ENCODE measurements at places on chromosomes 1 and 21.

- DNase-seq: no peak
Measured at GRCh38 chr1:245600658-245601057, 445.9 kb downstream of the KIF26B start.

- no peak for DNase-seq
Measured at GRCh38 chr1:153429266-153430165, 13.2 kb downstream of the S100A7A start.

- no peak for DNase-seq
Measured at GRCh38 chr21:29080454-29080941, 7.0 kb upstream of the CCT8 start.

- DNase-seq: no peak
Measured at GRCh38 chr1:92923664-92924063, 37.6 kb downstream of the DIPK1A start.

GRCh38 chr1:65176056-65176450 lies 28.1 kb downstream of the AK4 start:
- no peak for DNase-seq

- DNase-seq: peak; percentile 57
Measured at GRCh38 chr1:63255153-63255552, 67.2 kb upstream of the FOXD3 start.

- DNase-seq: no peak
Measured at GRCh38 chr1:20399606-20400180, 86.3 kb downstream of the CAMK2N1 start.

- DNase-seq: no peak
Measured at GRCh38 chr1:178034676-178035075, 59.2 kb upstream of the RASAL2 start.

All from NB4 (cell line).